ENCODE measurements at places on chromosomes 2 and 18.

DNA sequence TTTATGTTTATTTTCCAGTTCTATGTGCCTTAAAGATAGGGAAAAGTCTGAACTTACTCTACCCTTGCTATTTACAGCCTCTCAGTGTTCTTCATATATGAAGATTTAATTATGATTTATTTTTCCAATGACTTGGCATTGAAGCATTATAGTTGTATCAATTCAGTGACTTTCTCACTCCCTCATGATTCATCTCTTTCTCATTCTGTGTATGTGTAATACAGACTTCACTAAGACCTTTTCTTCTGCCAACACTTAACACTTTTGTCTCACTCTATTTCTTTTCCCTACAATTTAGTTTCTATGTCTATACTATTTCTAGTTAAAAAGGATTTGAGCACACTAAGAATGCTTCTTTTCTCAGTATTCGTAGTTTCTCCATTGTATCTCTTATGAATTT lies 1470.3 kb upstream of the ACVR2A start:
- DNase-seq, result no peak

- no peak for DNase-seq
Observed at GRCh38 chr2:25699216-25699615, 25.8 kb upstream of the DTNB start.

DNA sequence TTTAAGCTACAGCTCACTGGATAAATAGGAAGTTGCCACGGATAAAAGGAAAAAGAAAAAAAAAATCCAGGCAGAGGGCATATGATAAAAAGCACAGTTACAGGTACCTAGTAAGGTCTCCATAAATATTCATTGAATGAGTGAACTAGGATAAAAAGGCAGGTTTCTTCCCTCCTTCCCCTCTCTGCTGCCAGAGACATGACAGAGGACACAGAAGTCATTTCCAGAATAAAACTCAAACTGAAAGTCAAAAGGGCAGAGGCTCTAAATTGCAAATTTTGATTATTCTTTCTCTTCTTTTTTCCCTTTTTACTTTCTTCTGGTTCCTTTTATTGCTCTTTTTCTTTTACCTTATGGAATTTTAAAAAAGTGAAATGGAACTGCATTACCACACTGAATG lies 7.7 kb downstream of the CD302 start:
- no peak for DNase-seq

DNA sequence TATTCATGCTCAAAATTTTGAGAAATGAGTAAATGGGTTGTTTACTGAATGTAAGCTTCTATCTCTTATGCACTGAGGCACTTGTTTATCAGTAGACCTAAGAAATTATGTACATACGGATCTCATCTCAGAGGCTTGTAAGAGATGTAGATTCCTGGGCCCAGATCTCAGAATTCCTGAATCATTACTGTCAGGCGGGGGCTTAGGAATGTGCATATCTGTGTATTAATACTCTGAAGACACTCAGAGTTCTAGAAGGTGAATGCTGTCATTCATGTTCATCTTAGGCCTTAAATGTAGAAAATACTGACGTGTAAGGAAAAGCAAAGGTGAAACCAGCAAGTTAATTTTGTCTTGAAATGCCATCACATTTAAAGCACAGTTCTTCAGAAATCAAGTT lies 169.6 kb downstream of the FMNL2 start:
- no peak for DNase-seq

DNA sequence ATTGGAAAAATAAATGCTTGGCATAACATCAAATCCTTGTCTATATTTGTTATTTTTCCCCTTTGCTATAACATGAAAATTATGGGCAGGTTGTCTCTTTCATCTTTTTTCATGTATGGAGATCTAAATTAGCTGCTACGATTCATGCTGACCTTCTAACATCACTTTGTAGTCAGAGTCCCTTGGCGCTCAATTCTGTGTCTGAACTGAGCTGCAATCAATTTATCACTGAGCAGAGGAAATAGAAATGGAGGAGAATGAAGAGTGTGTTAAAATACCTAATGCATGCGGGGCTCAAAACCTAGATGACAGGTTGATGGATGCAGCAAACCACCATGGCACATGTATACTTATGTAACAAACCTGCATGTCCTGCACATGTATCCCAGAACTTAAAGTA lies 168.9 kb downstream of the CDH7 start:
- no peak for DNase-seq

- DNase-seq, result no peak
Observed at GRCh38 chr2:216873573-216873972, 13.7 kb upstream of the TNP1 start.

GRCh38 chr2:238306672-238306998 lies 13.7 kb upstream of the TRAF3IP1 start:
- DNase-seq, result no peak

DNA sequence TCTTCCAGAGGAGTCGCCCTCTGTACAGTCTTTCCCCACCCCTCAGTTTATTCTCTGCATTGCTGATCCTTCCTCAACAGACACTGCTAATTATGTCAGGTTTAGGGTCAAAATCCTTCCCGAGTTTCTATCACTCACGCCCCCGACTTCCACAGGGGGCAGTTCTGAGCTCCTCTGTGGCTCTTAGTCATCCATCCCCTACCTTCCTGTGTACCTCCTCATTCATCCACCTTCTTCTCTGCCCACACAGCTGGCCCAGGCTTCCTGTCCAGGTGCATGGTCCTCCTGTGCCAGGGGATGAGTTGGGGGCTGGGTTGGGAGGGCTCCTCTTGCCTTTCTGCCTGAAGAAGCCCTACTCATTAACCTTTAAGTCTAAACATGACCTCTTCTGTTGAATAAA lies 202.9 kb downstream of the ARL4C start:
- no peak for DNase-seq

GRCh38 chr18:62379051-62379450 lies 53.9 kb downstream of the TNFRSF11A start:
- no peak for DNase-seq

- no peak for DNase-seq
Observed at GRCh38 chr2:191666732-191667131, 11.2 kb upstream of the NABP1 start.

- DNase-seq, result no peak
Observed at GRCh38 chr2:143805666-143806065, 676.4 kb downstream of the ARHGAP15 start.

DNA sequence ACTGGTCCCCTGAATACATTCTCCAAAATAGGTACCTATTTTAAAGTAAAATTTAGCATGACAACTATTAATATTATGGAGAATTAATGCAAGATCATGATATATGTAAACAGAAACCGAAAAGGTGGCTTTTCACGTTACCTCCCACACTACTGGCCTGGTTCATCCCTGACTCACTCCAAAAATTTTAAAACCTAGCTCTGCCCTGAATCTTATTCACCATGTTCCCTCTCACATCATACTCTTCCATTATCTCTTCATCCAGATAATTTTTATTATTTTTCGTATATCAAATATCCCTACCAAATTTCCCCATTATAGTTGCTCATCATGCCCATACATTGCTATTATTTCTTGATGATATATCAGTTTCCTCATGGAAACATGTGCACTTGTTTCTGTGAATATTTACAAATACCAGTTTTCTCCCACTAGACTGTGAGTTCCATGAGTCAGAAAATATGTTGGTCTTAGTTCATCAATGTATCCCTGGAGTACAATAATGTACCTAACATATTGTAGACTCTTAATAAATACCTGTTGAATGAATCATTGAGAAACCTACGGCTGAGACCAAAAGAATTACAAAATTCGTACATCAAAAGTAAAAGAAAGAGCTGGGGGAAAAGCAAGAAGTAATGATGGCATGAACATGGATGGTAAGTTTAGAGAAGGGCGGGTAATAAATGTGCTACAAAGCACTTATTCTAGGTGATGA lies 360.1 kb upstream of the CHAC2 start:
- DNase-seq, result no peak

GRCh38 chr2:197869501-197870111 lies 65.2 kb downstream of the PLCL1 start:
- DNase-seq, result no peak

DNA sequence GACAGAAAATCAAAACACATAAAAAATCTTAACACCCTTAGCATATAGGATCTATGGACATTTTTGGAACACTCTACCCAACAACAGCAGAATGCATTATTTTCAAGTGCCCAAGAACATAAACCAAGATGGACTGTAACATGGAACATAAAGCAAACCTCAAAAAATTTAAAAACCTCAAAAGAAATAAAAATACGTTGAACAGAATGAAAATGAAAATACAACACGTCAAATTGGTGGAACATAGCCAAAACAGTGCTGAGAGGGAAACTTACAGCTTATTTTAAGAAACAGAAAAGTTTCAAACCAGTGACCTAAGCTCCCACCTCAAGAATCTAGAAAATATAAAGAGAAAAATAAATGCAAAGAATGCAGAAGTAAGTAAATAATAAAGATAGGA lies 58.3 kb upstream of the BCL2L11 start:
- no peak for DNase-seq

- no peak for DNase-seq
Observed at GRCh38 chr2:10332402-10333246, 29.9 kb downstream of the HPCAL1 start.

DNA sequence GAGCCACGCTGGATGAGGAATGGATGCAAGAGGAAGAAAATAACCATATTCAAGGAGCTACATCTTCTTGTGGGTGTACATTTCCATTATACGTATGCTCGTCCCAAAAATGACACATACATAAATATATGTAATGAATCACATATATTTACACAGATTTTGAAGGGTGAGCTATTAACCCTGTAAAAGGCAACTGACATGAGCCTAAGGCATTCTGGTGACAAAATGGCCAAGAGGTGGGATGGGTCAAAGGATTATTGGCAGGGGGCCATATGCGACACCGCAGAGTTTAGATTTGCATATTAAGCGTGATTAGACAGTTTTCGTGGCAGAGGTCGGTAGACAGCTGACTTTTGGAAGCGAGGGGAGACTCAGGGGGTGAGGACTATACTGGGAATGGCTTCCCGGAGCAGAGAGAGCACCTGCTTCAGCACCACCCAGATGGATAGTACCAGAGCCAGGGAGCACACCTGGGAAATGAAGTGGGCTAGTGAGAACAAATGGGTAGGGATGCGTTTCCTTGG lies 431 bp upstream of the CNRIP1 start:
- peak; percentile 67 for DNase-seq

GRCh38 chr2:29269765-29270109 lies 154.5 kb downstream of the CLIP4 start:
- no peak for DNase-seq

GRCh38 chr2:152490686-152491455 lies 155.9 kb downstream of the FMNL2 start:
- DNase-seq, result no peak

DNA sequence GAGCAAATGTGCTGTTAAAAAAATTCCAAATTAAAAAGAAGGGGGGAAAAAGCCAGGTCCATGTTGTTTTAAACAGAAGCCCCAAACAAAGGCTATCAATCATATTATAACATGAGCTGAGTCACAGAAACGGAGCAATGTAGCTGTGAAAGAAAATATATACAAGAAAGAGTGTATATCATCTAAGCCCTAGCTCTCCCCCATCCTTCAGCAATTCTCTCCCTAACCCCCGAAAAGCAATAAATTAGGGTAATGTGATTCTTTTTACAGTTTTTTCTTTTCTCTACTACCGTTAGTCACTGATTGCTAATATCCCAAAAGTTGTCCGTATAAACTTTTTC lies 25.3 kb downstream of the FEZ2 start:
- no peak for DNase-seq

DNA sequence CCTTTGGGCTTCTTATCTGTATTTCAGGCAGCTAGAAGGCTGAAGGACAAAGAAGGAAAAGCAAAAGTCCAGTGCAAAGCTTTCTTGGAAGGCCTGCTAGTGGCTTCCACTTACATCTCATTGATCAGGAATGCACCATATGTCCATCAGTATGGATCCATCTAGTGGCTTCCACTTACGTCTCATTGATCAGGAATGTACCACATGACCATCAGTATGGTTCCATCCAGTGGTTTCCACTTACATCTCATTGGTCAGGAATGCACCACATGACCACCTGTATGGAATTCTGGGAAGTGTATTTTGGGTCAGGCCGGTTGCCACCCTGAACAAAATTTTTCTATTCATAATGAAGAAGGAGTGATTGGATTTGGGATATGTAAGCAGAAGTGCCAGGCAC lies 70.6 kb downstream of the LYPD6 start:
- DNase-seq, result no peak

GRCh38 chr2:178234648-178235047 lies 40.3 kb downstream of the OSBPL6 start:
- no peak for DNase-seq

DNA sequence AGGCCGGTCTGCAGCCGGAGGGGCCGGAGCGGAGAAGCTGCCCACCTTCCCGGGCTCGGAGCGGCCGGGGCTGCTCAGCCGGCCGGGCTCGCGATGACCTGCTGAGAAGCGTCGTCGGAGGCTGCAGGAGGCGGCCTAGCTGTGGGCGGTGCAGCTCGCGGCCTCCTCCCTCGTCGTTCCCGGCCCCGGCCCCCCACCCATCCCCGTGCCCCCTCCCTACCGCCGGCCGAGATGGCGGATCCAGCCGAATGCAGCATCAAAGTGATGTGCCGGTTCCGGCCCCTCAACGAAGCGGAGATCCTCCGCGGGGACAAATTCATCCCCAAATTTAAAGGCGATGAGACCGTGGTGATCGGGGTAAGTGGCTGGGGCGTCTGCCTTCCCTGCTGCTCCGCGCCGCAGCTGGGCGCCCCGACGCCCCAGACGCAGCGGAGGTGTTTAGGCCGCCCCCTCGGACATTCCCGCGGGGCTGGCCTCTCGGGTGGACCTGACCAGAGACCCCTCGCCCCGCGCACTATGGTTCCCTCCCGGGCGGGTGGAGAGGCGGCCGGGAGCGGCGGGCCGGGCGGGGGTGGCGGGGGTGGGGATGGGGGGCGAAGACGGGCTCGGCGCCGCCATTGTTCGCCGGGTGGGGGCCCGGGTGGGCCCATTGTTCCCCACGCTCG lies 492 bp downstream of the KIF5C start:
- DNase-seq, result no peak

GRCh38 chr2:240786355-240786841 lies 33.6 kb downstream of the KIF1A start:
- DNase-seq, result no peak

- DNase-seq, result no peak
Observed at GRCh38 chr2:53177327-53177726, 590.3 kb upstream of the CHAC2 start.

GRCh38 chr2:55887351-55887750 lies 36.2 kb downstream of the EFEMP1 start:
- DNase-seq, result no peak

DNA sequence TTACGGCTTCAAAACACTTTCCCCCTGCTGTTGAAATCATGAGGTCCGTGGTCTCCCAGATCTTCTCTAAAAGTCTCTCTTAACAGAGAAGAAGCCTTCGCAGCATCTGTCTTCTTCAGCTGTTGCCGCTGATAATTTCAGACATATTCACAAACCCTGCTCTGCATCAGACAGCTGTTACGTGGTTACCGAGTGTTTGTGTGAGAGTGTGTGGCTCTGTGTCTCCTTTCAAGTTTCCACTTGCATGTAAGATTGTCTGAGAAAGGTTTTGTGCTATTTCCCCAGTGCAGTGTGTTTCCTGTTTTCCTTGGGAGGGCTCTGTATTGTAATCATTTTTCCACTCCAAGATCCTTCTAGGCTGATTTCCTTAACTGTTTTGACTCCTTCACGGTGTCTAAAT lies 32.8 kb downstream of the MAIP1 start:
- DNase-seq, result peak; percentile 5

GRCh38 chr2:15670469-15670868 lies 78.8 kb downstream of the DDX1 start:
- DNase-seq, result no peak
